ENCODE measurements at places on chromosomes 5 and 9.
A peak's percentile ranks its signal among the peaks of the same experiment; 100 is the strongest.

DNA sequence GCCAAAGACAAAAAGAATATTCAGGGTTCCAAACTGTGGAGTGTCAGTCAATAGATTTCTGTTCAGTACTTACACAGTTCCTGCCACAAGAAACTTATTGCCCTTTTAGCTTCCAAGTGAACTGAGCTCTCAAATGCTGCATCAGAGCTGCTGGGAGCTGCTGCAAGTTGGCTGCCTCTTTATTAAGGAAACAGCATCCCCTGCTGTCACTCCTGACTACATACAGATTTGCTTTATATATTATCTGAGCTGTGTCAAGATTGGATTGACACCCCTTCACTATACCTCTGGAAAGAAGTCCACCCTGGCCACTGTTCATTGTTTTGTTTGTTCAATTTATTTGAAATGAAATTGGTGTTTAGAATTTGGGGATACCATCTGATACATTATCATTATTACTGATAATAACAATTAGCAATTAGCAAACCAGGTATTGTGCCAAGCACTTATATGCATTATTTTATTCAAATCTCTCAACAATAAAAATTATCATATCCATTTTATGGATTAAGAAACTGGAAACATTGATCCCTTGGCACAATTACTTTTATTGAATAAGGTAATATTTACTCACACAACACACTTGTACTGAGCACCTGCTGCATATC is 16.4 kb upstream of the C5orf58 start:
- no peak for DNase-seq

DNA sequence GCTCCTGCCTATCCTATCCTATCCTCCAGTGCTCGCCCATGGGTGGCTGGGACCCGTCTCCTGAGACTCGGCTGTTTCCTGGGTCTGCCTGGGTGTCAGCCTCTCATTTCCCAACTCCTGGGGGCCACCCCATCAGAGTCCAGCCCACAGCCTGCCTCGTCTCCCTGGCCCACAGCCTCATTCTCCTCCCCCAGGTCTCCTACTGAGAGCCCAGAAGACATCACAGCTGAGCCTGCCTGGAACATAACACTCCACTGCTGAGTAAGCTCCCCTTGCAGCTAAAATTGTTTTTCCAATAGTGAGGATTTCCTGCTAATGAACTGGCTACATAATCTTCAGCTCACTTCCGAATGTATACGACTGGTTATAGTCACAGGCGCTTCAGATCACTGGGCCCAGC is 95.3 kb downstream of the TTLL11 start:
- DNase-seq, result no peak

DNA sequence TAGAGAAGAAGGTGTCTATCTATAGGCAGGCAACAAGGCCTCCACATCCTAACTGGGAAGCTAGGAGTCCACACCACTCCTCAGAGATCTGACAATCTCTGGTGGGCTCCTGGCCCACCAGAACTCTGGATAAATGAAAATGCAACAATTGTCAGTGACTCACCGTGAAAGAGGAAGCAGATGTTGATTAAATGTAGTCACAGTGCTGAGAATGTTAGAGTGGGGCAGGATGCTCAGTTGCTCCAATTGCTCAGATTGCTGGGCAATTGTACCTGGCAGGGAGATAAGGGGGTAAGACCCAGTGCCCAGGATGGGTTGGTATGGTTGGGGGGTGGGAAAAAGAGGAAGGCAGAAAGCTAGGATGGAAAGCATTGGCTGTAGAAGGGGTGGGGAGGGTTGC is 4.3 kb downstream of the CCL19 start:
- DNase-seq, result no peak

DNA sequence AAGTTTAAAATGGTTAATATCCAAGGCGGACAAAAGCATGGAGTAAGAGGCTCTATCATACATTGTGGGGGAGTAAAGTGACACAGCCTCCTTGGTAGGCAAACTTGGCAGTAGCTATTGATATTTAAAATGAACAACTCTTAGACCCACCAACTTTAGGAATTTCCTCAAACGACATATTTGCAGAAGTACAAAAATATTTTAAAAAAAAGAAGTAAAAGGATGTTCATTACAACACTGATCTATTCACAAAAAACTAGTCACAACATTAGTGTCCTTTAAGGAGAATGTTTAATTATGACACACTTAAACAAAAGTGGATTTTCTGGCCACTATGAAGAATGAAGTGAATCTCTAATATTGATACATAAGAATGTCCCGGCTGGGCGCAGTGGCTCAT is 1.7 kb downstream of the ALG2 start:
- no peak for DNase-seq

DNA sequence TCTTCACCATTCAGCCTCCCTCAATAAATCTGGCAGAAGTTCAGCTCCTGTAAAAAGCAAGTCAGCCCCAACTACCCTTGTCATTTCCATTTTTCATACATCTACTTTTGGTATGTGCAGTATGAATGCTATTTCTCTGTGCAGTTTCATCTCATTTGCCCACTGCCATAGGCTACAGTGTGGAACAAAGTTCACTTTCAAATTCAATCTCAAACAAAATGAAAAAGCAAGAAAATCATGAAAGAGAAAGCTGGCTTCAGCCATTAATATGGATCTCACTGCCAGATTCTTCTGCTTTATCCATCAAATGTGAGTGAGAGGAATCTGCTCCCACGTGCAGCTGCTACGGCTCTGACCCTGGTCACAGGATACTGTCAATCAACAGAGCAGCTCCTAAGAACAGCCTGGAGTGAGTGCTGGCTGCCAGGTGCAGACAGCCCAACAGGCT is 494.2 kb downstream of the ZNF608 start:
- no peak for DNase-seq

DNA sequence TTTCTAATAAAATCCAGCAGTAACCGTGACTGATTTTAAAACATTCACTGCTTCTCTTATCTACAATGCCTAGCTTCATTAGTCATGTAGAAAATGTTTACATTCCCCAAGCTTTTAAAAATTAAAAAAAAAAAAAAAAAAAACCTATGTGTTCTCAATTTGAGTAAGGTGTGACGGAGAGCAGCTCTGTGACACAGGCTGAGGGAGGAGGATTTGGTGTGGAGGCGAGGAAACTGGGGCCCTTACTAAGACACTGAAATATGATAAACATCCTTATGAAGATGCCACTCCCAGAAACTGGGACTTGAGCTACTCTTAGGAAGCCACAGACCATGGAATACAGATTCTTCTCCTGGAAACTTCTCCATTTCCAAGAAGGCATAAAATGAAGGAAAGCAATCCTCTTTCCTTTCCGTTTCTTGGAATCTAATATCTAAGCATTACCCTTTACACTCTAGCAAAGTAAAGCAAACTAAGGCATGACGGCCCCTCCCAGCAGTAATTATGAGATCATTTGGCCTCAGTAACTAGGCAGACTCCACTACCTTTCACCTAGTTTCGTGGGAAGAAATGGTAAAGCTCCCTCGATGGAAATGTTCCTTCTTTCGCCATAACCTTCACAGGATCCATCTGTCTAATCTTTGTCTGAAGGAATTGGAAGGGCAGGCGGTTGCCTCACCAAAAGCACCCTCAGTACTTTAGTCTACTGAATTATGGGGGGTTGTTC is 23.5 kb downstream of the GRAMD2B start:
- DNase-seq, result no peak

GRCh38 chr9:126421567-126422428 is 95.2 kb downstream of the MVB12B start:
- no peak for DNase-seq

DNA sequence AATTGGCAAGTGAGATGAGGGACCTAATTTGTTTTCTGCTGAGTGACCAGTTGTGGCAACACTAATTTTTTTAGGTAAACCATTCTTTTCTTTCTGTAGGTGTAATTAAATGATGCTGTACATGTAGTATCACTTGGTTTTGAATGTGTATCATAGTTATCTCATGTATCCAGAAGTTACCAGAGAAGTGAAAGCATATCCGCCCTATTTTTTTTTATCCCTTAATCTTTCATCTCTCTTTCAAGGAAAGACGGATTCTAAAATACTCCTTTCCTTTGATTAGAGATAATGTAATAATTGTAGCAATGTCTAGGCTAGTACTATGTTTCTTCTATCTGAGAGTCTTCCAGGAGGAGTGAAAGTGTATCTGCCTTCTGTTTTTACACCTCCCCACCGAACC is 7.1 kb downstream of the KDM3B start:
- no peak for DNase-seq

GRCh38 chr5:170445936-170446335 is 56.8 kb upstream of the KCNMB1 start:
- no peak for DNase-seq

DNA sequence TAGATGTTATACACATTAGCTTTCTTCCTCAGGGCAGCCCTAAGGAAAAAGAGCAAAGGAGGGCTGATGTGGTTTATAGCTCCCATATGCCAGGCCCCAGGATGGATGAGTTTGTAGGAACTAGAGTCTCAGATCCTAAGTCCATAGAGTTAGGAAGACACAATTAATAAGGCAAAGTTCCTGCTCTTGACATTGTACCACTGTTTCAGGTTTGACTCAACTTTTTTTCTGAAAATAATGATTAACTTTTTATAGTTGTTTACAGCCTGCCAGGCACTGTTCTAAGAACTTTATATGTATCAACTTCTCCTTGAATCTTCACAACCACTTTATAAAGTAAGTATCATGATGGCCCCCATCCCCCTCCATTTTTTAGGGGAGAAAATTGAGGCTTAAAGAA is 339.5 kb downstream of the PDE4D start:
- no peak for DNase-seq

DNA sequence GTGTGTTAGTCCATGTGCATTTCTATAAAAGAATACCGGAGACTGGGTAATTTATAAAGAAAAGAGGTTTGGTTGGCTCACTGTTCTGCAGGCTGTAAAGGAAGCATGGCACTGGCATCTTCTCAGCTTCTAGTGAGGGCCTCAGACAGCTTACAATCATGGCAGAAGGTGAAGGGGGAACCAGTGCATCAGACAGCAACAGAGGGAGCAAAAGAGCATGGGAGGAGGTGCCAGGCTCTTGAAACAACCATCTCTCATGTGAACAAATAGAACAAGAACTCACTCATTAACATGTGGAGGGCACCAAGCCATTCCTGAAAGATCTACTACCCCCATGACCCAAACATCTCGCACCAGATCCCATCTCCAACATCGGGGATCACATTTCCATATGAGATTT is 89.2 kb upstream of the IL33 start:
- no peak for DNase-seq

DNA sequence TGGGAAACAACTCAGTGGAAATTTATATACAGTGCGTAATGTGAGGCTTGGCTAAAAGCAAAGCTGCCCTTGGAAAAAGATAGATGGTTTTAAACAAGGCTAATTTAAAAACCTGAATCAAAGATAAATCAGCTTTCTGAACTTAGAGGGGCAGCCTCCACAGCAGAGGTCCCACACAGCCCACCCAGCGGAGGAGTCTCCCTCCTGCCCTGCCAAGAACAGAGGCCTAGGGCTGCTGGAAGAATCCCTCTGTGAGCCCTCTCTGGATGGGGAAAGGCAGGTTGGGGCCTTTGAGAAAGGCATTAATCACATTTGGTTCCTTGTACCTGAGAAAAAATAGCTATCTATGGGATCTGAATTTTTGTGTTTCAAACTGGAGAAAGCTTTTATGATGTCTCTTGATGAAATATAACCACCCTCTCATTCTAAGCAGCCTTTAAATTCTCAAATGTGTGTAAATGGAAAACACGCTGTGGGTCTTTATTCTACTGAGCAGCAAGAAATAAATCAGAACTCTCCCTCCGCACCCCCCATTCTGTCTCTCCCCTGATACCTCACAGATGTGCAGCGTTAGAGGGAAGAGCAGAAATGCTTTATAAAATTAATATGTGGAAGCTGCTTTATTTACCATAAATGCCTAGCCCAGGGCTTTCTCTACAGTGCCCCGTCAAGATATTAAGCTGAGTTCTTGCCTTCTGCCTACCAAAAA is 329.2 kb downstream of the EFNA5 start:
- DNase-seq, result no peak

- no peak for DNase-seq
Observed at GRCh38 chr9:77726289-77726688, 78.2 kb upstream of the GNA14 start.

DNA sequence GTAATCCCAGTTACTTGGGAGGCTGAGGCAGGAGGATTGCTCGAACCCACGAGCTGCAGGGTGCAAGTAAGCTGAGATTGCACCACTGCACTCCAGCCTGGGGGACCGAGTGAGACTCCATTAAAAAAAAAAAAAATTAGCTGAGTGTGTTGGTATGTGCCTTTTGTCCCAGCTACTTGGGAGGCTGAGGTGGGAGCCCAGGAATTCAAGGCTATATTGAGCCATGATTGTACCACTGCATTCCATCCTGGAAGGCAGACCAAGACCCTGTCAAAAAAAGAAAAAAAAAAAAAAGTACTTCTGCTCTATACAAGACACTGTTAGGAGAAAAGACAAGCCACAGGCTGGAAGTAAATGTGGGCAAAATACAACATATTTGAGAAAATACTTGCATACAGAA is 68.5 kb upstream of the FBXW11 start:
- DNase-seq, result no peak

DNA sequence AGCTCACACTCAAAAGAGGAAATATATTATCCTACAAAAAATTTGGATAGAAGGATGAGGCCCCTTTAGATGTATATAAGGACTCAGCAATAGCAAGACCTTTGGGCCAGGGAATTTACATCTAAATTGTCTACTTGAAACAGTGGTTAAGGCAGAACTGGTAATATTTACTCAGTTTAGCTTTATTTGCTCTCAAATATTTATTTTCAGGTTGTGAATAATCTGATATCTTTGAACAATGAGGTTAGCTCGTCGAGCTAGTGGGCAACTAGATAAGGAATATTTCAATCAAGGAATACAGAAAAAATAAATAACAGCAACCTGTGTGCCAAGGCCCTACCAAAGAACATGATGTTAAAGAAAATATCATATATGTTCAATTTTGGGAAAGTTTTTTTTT is 966.3 kb downstream of the DTWD2 start:
- no peak for DNase-seq

GRCh38 chr5:82466986-82467561 is 188.9 kb upstream of the RPS23 start:
- no peak for DNase-seq

DNA sequence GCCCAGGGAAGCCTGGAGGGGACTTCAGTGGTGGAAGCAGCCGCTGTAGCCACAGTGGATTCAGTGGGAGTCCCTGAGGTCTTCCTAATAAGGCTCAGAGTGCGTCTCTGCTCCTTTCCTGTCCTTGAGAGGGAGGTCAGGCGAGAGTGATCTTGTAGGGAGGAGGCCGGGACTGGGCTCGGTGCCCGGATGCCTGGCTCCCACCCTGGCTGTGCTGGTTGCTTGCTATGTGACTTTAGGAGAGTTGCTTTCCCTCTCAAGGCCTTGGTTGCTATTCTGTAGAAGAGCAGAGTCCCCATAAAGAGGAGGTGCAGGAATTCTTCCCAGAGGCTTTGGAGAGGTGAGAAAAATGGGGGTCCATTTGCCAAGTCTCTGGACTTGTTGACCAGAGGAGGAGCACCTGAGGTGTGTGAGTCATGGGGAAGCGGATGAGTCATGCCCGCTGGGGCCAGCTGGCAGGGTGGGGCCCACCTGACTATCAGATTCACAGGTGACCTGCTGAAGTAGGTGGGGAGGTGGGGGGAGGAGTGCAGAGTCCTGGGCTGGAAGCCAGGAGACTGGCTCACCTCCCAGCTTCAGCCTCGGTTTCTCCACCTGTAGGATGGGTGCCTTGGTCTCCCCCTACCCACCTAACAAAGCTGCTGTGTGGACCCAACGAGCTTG is 13.8 kb downstream of the GSN start:
- peak; percentile 82 for DNase-seq

GRCh38 chr5:131932235-131932634 is 13.2 kb downstream of the MEIKIN start:
- no peak for DNase-seq

GRCh38 chr5:149113669-149114068 is 27.6 kb upstream of the ABLIM3 start:
- no peak for DNase-seq

GRCh38 chr9:82599336-82599949 is 463.5 kb downstream of the RASEF start:
- DNase-seq, result no peak

Measured in tibial artery (tissue), 4 donors.